ENCODE measurements at places on chromosomes 4 and X. TPM values are rescaled to one million over a fixed set of nuclear protein-coding genes. Genes with fewer than 3 reads are reported as not detected.

The OTC gene
- polyA plus RNA-seq = not detected

The ZDHHC9 gene
- 25.9 TPM for polyA plus RNA-seq

The DCLK2 gene
- 15.5 TPM for polyA plus RNA-seq

The PGRMC1 gene
- polyA plus RNA-seq = 58.5 TPM

The SPANXA2 gene
- polyA plus RNA-seq = not detected

The RPL9 gene
- 1,627 TPM for polyA plus RNA-seq

The PF4V1 gene
- not detected for polyA plus RNA-seq

The FATE1 gene
- polyA plus RNA-seq = not detected

The HPSE gene
- 0.09 TPM for polyA plus RNA-seq

The HDX gene
- 1.8 TPM for polyA plus RNA-seq

The NR3C2 gene
- 1.1 TPM for polyA plus RNA-seq

The BTK gene
- not detected for polyA plus RNA-seq

DNA sequence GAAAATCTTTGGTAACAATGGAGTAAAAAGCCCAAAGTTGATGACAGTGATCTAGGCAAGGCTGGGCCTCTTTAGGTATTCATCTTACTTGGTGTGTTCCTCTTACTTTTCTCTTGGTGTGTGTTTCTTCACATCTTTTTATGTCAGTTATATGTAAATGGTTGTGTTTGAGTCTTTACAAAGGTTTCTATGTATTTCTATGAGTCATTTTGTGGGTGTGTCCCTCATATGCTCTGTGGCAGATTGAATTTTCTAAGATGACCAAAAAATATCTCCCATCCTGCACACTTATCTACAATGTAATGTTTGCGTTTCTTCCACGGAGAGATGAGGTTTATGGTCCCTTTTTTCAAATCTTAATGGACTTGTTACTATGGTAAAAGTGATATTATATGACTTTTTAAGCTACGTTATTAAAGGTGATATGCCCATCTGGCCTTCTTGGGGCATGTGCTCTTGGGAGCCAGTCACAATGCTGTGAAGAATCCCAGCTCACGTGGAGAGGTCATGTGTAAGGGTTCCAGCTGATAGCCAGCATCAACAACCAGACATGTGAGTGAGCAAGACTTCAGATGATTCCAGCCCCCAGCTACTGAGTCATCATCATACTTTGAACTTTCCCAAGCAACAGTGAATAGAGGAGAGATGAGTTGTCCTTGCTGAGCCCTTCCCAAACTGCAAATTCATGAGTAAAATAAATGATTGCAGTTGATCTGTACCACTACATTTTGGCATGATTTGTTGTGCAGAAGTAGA, 126.9 kb downstream of the CBLL2 start:
- peak; percentile 77 for DNase-seq

- DNase-seq = no peak
Measured at GRCh38 chr4:56859841-56860240, 38.3 kb upstream of the SPINK2 start.

GRCh38 chr4:71772592-71772991, 11.3 kb downstream of the GC start:
- DNase-seq = no peak

GRCh38 chrX:10190367-10190766, 33.6 kb downstream of the CLCN4 start:
- DNase-seq = peak; percentile 83

GRCh38 chrX:14963447-14964236, 90.4 kb downstream of the MOSPD2 start:
- DNase-seq = peak; percentile 47

DNA sequence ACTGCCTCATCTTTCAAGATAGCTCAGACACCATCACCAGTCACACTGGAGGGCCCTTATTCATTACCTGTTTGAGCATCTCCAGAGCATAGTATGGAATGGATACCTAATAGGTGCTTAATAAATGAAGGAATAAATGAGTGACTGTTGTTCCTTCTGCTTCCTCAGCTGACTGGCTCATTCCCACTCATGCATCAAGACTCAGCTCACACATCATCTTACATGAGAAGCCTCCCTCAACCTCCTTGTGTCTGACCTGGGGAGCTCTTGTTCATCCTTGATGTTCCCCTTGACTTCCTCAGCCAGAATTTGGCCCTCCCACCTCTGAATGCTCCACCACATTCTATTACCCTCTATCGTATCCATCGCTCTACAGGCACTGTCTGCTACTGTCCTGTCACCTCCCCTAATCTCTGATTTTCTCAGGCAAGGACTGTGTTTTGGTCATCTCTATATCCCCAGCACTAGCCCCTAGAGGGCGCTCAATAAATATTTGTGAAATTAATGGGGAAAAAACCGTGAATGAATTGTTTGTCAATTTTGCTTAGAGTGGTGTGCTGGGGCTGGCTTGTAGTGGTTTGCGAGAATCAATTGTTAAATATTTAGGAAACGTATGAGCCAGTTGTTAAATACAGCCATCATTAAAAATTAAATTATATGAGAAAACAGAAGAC, 88.3 kb downstream of the NHSL2 start:
- no peak for DNase-seq

- DNase-seq = no peak
Measured at GRCh38 chr4:112520598-112521122, 4.7 kb upstream of the NEUROG2 start.

GRCh38 chr4:156781852-156782251, 189.7 kb downstream of the PDGFC start:
- DNase-seq = peak; percentile 40

GRCh38 chrX:13024986-13025385, 19.4 kb downstream of the FAM9C start:
- no peak for DNase-seq

DNA sequence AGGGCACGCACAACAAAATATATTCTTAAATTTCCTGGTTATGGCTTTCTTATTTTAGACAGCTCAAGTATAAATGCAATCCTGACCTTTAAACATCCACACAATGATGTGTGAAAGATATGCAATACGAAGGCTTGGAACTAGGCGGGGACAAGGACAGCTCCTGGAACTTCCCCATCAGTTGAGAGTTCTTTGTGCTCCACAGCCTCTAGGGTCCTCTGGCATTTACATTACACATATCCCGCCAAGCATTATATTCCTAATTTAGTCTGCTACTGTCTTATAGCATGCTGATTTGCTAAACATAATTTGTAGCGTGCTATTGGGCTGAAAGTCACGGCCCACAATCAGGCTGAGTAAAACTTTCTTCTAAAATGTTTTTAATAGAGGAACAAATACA, 74.4 kb downstream of the FTHL17 start:
- DNase-seq = no peak

DNA sequence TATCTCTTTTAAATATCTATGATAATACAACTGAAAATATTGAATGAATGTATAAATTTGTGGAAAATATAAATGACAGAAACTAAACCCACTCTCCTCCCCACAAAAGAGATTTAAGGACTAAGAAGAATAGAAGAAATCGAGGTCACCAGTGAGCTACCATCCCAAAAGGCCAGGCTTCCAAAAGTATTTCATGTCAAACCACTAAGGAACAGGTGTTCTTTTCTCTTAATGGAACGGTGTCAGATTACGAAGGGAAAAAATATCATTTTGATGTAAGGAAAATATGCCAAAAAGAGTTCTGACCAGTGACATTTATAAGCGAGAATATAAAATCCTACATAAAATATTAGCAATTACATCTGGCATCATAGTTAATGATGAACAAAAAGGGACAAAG, 13.6 kb upstream of the TCEAL4 start:
- DNase-seq = no peak

DNA sequence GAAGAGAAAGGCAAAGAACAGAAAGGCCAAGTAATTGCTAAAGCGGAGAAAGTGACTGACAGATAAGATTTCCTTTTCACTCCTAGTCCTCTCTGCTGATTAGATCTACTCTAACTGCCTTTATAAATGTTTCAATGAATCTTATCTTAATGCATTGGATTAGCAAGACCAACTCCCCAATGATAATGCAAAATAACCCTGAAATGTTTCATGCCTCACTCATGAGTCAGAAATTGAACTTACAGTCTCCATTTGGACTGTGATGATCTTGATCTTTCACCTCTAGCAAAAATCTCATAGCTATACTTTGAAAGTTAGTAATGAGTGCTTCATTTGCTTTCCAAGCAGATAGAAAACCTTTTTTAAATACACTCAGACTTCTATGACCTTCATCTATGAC, 26.5 kb downstream of the SLC10A7 start:
- DNase-seq = peak; percentile 46

DNA sequence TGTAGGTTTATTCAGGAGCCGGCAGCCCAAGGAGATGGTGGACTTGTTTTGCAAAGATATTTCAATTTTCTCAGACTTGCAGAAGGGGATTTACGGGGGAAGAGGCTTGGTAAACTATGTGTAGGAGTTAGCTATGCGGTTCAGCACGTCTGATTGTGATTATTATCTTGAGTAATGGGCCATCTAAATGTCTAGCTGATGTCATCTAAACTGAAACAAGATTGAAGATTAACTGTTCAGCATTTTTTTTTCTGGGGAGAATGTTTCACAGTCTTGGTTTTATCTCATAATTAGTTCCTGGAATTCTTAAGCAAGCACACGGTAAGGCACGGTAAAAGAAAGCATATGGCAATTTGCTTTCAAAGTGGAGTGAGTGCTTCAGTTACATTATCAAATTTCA, 207.3 kb upstream of the CXorf51B start:
- no peak for DNase-seq

DNA sequence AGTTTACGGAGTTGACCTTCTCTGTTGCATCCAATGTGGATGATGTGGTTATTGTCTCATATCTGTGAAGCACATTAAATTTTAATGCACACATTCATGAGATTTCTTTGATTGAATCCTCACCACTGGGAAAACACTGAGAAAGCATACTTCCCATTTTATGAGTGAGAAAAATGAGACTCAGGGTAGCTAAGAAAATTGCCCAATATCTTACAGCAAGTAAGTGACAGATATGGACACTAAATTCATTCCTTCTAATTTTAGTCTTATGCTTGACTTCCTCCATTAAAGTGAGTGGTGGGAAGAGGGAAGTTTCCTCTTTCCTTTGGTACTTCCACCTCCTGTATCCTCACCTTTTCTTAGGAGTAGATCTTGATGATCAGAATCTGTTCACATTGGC, 504.8 kb upstream of the BOD1L1 start:
- DNase-seq = no peak

GRCh38 chr4:89216866-89217265, 90.7 kb downstream of the GPRIN3 start:
- no peak for DNase-seq

DNA sequence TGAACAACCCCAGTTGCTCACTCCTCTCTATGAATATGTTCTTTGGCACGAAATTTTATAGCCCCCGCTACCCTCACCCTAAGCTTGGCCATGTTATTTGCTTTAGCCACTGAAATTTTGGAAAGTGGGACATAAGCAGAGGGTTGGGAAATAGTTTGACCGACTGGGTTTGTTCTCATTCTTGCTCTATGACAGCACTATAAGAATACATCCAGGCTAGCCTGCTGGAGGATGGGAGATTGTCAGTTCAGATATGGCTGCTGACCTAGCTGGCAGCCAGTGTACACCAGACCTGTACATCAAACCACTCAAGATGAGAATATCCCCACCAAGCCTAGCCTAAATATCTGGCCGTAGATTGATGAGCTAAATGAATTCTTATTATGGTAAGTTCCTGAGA, 298.1 kb downstream of the PDGFC start:
- DNase-seq = peak; percentile 16

- no peak for DNase-seq
Measured at GRCh38 chr4:167918077-167918476, 174.3 kb upstream of the ANXA10 start.

DNA sequence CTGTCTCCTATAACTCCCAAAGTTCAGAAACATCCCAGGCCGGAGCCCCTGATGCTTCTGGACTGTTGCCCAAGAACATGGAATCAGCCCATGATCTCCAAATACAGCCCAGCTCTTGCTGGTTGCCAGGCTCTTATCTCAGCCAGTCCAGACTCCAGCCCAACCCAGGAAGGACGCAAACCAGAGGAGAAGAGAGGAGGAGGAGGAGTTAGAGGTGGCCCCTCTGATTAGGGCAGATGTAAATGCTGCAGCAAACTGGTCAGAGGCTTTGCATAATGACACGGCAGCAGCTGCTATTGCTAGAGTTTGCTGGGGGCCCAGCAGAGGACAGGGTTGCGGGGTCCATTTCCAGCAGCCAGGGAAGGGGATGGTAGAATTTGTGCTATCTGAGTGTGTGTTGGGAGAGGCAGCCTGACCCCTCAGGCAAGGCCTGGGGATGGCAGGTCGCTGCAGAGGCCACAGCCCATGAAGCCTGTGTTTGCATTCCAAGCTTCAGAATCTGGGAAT, 4.2 kb upstream of the OTUD5 start:
- DNase-seq = peak; percentile 27

GRCh38 chrX:13295841-13296240, 24.0 kb downstream of the ATXN3L start:
- DNase-seq = no peak

- no peak for DNase-seq
Measured at GRCh38 chr4:4899202-4899925, 39.9 kb downstream of the MSX1 start.

GRCh38 chr4:43423276-43423675, 530.8 kb downstream of the GRXCR1 start:
- DNase-seq = no peak

DNA sequence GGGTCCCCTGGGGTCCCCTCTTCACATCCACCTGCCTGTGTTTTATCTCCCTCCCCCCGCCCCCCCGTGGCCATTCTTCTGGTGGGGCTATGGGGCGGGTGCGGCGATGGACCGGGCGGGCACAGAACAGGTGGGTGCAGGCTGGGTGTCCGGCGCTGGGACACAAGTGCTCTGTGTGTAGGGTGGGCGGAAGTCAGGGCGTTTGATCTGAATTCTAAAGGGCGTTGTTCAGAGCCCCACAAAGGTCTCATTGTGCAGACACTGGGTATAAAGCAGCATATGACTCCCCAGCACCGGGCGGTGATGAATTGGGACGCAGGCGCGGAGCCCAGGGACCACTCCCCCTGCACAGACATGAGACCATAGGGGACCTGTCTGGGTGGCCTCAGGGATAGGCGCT, at the start of gene GJB1:
TSS of gene GJB1 (plus strand) at position 296 of the 400 bp plus-strand sequence. CDS start 484 bp downstream, outside the sequence.
- no peak for DNase-seq
